ENCODE measurements at places on chromosomes 3 and 15.

DNA sequence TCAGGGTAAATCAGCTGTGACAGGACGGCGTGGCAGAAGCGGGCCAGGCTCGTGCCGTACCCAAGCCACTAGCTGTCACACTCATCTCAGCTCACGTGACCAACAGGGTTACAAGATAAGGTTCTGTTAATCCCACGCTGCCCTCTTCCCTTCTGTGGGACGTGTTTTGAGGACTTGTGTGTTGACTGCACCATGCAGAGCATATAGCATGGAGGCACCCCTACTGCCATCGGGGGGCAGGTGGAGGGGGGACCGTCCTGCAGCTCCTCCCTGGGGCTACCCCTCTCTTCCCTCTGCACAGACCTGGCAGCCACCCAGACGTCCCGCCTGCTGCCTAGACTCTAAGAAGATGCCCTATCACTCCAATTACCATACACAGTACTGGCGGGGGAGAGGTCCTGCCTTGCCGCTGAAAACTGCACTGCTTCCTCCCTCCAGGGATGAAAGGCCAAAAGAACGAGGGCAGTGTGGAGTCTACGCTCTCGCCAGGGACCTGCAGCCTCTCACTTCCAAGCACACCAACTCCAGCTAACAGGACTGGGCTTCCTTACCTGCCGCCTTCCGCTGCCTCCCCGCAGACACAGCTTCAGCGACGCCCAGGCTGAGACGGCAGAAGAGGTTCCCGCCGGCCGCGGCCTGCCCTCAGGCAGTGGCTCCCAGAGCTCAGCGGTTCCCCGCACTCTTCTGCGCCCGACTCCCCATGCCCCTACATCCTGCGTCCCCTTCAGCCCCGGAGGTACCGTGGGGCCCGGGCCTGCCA is at the start of gene TNK2:
TSS of gene TNK2 (minus strand) at position 618 of the 760 bp plus-strand sequence. CDS start 19,963 bp downstream, outside the sequence.
- peak; percentile 70 for DNase-seq

- DNase-seq: no peak
Measured at GRCh38 chr3:173403376-173403775, 5.8 kb downstream of the NLGN1 start.

- no peak for DNase-seq
Measured at GRCh38 chr3:157549498-157549897, 46.3 kb upstream of the VEPH1 start.

DNA sequence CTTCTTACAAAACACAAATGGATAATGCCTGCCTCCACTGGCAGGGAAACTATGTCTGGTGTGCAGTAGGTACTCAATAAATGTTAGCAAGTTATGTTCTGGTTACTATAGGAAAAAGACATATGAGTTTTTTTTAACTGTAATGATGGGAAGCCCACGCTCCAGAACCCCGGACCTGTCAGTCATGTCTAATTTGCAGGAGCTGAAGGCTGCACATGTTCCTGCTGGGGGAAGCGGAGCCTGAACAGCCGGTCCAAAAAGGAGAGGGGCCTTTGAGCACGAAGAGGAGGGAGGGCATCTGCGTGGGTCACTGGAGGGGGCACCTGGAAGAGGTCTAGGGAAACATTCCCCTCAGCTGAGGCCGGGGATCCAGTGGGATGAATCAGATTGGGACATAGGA is 113.2 kb downstream of the DGKG start:
- DNase-seq: no peak

GRCh38 chr15:70275461-70276138 is 177.9 kb upstream of the TLE3 start:
- DNase-seq: no peak

DNA sequence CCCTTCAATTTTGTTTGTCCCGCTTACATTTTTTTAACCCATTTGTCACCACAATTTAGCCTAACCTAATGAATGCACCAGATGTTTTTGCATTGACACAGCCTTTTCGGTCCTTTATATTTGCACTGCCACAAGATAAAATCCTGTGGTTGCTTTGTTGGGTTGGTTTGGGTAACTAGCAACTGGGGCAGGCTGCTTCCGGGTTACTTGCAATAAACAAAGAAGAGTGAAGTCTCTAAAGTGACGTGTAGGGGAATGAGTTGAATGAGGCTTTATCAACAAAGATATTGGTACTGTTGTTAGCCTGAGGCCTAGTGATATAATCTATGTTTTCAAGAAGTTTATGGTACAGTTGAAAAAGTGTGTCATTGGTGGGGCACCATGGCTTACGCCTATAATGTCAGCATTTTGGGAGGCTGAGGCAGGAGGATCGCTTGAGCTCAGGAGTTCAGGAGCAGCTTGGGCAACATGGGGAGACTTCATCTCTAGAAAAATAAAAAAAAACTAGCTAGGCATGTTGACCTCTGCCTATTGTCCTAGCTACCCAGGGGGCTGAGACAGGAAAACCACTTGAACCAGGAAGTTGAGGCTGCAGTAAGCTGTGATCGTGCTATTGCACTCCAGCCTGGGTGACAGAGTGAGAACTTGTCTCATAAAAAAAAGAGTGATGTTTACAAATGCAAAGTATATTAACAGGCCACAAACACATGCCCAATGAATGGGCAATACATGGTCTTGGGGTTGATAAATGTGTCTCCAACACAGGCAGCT is 121.8 kb downstream of the OXSM start:
- peak; percentile 67 for DNase-seq

- DNase-seq: no peak
Measured at GRCh38 chr3:113405180-113405579, 36.1 kb downstream of the CFAP44 start.

DNA sequence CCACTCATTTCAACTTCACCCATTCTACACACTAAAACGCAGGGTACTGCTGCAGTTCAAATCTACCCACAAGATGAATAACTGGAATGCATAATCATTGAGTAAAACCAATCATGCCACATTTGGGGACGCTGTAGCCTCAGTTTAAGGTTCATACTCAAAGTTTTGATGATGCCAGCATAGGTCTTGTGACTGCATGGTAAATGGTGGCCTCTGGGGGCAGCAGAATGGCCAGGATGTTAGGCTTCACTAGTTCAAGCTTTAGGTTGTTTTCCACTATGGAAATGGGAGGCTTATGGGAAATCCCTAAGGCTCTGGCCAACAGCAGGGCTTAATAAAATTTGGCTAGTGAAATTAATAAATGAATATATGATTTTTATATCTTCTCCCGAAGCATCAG is 104.3 kb upstream of the TSC22D2 start:
- no peak for DNase-seq

DNA sequence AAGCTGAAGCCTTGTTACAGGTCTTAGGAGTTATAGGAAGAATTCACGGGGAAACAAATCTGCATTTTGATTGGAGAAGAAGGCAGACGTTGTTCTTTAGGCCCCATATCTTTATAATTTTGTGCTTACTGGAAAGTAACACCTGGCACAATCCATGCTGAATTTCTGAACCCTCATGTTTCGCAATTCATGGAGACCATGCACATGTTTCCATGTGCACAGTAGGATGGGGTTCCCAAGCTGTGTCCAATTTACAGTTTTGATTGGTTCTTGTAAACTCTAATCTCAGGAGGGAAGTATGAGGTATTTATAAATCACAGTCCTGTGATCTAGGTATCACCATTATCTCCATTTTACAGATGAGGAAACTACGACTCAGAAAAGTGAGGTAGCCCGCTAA is 7.8 kb upstream of the SCAANT1 start:
- no peak for DNase-seq

- DNase-seq: no peak
Measured at GRCh38 chr3:32469151-32469874, 33.3 kb downstream of the CMTM6 start.

DNA sequence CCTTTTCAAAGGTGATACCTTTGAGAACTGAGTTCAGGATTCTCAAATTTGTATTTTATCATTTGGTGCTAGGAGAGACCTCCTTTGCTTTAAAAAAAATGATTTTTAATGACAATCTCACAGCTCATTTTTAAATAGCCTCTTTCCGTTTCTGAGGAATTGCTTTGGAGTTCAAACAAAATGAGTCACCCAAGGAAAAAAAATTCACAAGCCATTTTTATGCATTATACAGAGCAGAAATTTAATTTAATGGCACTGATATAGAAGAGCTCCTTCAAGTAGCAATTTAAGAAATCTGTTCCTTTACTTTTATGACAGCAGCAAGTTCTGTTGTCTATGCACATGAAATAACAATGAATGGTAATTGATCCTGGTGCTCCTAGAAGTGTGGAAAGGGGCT is 337.9 kb upstream of the KCNMB2 start:
- DNase-seq: no peak

GRCh38 chr3:37478721-37479210 is 304.4 kb upstream of the LRRFIP2 start:
- DNase-seq: no peak

GRCh38 chr3:46705751-46706552 is 4.8 kb downstream of the TMIE start:
- no peak for DNase-seq

DNA sequence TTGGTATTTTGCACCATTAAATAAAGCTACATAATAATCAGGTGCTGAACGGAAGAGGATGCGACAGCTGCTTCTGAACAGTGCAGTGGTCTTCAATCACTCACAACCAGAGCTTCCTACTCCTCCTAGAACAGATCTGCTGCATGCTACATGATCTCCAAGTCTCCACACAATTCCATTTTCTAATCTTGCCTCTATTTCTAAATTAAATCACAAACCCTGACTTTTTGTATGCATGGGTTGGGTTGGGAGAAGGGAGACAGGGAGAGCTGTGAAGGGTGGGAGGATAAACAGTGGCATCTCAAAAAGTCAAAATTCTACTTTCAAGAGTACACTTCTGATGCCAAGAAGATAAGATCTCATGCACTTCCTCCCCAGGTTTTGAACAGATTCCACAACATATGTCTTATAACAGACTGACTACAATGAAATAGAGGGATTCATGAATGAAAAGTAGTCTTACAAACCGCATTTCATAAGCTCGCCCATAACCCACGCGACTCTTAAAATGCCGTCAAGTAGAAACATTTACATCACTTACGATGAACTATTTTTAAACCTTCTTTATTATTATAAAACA is 57.2 kb downstream of the CHSY1 start:
- DNase-seq: no peak

DNA sequence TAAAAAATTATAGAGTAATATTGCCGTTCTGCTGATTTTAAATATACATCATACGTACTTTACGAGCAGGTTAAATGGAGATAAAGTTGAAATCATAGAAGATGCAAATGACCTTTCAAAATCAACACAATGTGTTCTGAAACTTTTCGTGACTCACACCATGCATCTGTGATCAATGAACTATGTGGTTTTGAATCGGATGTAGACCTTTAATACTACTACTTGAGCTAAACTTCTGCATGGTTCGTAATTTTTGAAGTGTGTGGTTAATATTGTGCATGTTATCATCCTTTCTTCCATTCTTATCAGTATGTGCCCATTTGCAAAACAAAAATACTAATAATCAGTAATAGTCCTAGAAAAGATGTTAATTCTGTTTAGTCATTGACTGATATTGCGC is 58.9 kb downstream of the GASK1A start:
- DNase-seq: peak; percentile 10

DNA sequence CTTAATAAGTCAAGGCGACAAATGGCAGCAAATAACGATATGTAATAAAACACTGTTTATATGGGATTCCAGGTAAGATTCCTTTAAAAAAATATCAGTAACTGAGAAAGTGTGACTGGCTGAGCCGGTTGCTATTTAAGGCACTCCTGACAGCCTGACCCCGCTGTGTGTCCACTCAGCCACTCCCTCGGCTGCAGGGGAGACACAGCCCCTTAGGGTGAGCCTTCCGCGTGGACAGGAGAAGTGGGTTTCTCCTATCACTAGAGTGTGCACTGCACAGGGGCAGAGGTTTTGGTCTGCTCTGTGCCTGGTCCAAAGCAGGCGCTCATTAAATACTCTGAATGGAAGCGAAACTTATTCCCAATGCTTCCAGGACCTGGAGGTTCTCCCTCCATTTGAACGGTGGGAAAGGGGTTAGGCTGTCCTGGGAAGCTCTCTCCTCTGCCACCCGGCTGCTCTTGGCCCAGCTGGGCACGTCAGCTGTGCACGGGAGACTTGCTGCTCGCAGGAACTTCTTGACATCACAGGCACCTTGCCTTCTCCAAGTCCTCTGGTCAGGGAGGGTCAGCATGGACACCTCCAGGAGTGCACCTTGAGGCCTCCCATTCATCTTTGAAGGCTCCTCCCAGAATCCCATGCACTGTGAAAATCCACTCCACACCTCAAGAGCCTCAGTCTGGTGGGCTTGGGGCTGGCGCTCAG is 43.3 kb upstream of the SLCO2A1 start:
- no peak for DNase-seq

GRCh38 chr3:44019736-44020135 is 221.9 kb upstream of the TOPAZ1 start:
- DNase-seq: no peak

DNA sequence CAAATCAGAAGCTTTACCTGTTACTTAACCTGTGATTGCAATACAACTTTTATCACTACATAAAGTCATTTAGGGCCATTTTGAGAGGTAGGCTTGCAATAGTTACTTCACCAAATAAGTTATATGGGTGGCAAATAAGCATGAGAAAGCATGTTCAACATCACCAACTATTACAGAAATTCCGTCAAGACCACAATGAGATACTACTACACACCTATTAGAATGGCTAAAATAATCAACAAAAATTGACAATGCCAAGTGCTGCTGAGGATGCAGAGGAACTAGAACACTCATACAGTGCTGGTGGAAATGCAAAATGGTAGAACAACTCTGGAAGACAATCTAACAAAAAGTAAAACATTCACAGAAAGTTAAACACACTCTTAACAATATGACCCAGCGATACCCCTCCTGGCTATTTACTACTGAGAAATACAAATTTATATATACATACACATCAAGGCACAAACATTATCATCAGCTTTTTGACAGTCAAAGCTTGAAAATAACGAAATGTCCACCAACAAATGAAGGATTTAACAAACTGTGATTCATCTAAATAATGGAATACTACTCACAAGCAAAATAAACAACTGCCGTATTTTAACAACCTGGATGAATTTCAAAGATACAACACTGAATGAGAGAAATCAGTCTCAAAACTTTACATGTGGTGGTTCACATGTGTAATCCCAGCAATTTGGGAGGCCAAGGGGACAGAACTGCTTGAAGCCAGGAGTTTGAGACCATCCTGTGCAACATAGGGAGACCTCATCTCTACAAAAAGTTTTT is 82.9 kb downstream of the MYO9A start:
- no peak for DNase-seq

All from CD4-positive, alpha-beta T cell treated with Interleukin-17A for 1 hour (primary cell).